Spleen (tissue), 13 donors: ENCODE measurements at places on chromosomes 1 and 21. TPM values are rescaled to one million over a fixed set of nuclear protein-coding genes. Genes with fewer than 3 reads are reported as not detected.

PRXL2B gene
- total RNA-seq, result 33.0 TPM

RAB25 gene
- not detected for total RNA-seq

- no peak for DNase-seq
These were observed 35.9 kb downstream of the KCNA2 start for GRCh38 chr1:110570307-110570706.

DNA sequence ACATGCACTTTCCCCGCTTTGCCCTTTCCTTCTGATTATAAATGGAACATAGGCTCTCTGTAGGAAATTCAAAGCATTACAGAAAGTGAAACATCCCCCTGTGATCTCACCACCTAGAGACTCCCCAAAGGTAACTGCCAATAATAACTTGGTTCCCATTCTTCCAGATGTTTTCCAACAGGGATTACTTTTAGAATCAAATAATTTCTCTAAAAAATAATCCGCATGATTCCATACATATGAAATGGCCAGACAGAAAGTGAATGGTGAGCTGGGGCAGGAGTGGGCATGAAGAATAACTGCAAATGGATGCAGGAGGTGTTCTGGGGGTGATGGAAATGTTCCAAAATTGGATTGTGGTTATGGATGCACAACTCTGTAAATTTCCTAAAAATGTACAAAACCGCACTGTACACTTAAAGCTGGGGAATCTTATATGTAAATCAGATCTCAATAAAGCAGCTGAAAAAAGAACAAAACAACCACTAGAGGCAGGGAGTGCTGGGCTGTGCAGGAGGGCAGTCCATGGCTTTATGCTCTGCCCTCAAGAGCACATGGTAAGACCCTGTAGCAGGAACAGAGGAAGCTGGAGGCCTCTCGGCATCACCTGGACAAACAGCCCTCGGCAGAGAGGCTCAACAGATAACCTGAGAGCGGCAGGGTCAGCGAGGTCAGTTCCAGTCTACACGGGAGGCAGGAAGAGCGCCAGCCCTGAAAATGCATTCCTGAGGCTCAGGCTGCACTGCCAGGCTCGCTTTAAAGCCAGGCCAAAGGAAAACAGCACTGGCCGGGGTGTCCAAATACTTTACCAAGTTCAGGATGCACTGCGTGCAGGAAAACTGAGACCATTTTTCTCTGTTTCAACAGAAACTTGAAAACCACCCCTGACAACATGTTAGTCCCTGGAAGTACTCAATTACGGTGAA lies 39.7 kb downstream of the CAPZB start:
- DNase-seq, result no peak

GRCh38 chr1:117671781-117672501 lies 66.1 kb downstream of the TENT5C start:
- DNase-seq, result no peak

DNA sequence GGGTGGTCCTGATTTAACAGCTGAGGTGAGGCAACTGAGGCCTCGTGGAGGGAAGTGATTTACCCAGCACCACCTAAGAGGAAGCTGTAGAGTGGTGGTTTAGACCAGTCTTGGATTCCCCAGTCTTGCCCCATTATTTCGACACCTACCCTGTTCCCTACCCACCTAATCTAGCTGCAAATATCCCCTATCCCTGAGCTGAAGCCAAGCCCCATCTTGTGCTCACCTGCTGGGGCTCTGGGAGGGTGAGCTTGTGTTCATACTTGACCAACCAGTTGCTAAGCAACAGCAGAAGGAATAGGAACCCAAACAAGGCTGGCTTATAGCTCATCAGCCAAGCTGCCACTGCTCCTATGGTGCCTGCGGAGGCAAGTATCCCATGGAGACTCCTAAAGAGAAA lies 2.0 kb downstream of the TEX46 start:
- no peak for DNase-seq
